ENCODE measurements at places on chromosomes 3 and 15. TPM values are rescaled to one million over a fixed set of nuclear protein-coding genes. Genes with fewer than 3 reads are reported as not detected.

DNA sequence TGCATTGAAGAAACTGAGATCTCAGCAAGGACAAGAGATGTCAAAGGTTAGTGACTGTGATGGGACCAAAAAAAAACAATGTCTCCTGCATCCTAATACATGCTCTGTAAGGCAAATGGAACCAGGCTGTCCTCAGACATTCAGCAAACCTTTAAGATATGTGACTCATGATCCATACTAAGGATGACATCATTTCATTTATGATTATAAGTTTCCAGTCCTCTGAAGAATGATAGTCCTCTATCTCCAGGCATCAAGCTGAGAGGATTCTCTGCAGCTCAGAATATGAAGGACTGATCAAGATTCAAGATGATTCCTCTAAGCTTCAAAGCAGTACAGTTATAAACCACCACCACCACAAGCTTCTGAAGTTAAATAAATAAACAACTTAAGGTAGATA, 47.6 kb downstream of the SSR3 start:
- DNase-seq = no peak

Gene SLC2A2
- not detected for polyA plus RNA-seq

DNA sequence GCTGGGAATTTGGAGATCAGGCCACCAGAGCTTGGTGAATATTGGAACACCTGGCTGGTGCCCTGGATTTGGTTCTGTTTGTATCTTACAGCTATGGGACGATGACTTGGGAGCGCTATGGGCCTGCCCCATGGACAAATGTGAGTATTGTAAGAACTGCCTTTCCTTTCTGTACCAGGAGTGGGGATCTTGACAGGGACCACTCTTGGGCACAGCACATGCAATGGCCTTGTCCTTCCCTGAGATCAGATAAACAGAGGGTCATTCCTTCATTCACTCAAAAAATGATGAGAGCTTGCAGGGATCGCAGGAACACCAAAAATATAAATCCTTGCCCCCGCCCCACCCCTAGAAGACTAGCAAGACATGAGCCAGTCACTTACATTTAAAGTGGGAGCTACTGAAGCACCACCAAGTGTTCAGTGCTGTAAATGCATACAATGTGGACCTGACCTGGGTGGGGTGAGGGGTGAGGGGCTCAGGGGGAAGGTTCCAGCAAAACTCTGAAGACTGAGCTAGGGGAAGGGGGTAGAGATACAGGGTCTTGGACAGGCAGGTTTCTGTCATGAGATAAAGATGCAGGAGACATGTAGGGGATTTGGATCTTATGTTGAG, 2.7 kb upstream of the CRELD1 start:
- no peak for DNase-seq

Gene CHST13
- polyA plus RNA-seq = 0.23 TPM

GRCh38 chr15:78752492-78753358, 58.5 kb downstream of the ADAMTS7 start:
- no peak for DNase-seq

DNA sequence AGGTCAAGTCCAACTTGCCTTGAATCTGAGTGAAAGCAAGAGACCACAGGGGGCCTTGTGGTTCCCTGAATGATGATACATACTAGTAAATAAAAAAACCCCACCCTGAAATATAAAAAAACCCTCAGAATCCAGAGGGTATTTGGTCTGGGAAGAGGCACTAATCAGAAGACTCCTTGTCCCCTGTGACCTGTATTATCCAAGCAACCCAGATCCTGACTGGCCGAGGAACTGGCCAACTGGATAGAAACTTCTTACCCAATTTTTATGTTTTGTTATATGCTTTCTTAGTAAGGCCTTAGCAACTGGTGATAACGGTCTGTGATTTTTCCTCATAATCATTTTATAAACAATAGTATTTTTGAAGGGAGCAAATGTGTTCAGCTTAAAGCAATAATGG, 17.5 kb downstream of the ABI3BP start:
- DNase-seq = no peak

DNA sequence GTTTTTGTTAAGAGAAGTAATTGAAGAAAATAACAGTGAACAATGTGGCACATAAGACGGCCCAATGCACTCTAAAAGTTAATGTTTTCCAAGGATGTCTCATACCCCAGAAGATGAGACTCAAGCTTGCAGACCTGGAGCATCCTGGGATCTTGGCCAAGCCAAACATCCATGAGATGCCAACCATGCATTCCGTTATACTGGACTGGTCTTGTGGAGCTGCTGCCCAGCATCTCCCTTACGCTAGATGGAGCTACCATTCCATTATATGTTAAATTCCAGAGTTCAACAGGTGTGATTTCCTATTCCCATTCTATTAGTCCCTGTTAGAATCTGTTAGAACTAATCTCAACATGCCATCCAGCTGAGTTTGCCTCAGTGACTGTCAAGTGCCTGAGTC, 181.8 kb downstream of the PDCD6IP start:
- peak; percentile 4 for DNase-seq

DNA sequence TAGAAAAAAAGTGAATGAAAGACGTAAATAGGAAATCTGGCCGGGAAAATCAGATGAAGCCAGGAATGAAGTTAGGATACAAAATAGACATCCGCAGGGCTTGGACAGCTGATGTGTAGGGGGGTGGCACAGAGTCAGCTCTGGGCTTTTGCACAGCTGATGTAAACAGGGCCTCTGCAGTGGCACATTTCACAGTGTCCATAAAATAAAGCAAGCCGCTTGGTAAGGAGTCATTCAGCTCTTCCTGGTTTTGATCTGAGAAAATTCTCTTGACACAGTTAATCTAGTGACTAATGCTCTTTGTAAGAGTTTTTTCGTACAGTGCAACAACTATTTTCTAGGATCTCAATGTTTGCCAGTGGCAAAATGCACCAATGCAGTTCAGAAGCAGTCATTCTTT, 153.3 kb downstream of the USP13 start:
- no peak for DNase-seq

Gene CLEC3B
- polyA plus RNA-seq = 62.2 TPM

All from muscle of arm (tissue), 14 donors.